ENCODE measurements at places on chromosomes 1 and 21.
A peak's percentile ranks its signal among the peaks of the same experiment; 100 is the strongest.

DNA sequence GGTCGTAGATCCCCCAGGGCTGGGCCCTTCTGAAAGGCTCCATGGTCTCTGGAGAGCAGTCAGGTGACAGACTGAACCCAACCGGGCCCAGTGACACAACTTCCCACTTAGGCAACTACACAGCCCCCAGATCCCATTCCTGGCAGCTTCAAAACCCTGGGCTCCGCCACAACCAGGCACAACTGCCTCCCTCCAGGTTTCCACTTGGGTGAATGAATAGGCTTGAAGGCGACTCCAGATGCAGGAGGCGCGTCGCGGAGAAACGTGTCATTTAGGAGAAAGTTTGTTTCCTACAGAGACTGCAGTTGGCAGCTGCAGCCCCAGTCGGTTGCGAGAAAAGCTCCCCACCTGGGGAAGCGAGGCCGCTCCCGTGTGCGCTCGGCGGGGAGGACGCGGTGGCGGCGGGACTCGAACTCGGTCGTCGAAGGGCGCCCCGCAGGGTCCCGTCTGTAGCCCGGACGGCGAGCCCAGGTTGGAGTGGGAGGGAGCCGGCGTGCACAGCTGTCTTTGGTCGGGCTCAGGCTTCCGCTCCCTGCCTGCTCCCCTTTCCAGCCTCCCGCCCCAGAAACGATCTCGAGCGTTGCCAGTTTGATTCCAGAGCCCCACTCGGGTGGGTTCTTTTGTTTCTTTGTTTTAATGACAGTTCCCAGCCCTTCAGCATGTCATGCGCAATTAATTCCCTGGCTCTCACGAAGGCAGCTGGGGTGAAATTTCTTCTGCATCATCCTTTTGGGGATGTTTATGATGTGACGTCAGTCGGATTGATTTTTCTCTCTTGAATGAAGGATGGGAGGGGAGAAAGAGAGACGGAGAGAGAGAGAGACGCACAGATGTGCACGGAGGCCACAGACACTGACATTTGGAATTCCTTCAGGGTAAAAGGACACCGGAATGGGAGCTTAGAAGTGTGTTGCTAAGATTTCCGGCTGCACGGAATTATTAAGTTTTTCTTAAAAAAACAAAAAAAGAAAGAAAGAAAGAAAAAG is 862 bp upstream of the SGIP1 start:
- peak; percentile 25 for DNase-seq

DNA sequence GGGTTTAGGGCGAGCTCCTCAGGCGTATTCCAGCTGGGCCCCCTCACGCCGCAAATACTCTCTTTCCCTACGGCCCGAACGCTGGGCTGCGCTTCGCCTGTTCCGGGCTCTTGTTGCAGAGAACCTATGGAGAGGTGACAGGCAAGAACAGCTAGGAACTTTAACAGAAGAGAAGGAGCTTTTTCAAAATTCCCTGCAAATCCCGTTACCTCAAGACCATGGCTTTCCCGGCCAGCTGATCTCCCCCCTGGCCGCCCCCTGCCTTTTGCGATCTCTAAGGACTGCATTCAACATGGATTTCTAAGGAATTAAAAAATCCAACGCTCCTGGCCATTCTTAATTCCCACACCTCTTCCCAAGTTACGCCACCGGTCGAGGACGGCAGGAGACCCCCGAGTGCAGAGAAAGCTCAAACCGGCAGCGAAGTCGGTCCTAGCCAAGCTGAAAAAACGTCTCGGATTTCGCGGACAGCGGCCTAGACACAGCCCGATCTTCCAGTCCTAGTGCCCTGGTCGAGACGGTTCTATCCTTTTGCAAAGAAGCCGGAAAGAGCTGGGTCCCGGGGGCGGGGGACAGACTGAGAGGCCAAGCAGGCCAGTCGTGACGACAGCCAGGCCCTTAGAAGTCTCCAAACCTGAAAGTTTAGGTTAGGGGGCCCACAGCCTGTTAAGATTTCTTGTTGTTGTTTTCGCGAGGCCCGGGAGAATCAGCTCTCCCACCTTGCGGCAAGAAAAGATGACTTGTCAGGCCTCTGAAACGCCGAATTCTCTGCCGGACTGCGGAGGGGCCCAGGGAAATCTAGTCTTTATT is 1.1 kb upstream of the TBX15 start:
- DNase-seq: no peak

DNA sequence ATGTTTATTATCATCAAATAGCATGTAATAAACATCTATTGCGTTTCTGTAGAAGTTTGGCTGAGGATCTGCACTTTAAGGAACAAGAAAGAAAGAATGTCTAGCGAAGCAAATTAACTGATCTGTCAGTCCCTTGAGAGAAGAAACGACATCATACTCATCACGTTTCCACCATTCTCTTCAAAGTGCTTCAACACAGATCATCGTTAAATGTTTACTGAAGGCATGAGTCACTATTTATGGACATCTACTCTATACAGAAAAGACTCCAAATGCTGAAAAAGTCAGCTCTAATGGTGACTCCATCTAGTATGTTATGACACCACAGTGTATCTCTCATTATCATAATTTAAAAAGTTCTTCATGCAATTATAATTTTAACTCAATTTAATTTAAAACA is 369.1 kb downstream of the RGS7 start:
- no peak for DNase-seq

DNA sequence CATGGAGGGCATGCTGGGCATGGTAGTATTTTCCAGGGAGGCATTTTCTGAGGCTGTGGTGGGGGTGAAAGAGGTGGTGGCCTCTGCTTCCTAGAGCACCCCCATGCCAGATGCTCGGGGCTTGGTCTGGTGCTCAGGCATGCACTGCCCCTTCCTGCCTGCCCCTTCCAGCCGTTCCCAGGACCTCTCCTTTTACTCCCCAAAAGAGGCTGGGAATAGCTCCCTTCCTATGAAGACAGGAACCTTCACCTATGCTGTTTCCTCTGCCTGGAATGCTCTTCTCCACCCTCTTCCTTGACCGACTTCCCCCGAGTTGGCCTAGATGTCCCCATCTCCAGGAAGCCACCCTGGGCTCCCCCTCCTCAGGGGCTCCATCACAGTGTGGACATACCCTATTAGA is 9.1 kb downstream of the EDN2 start:
- DNase-seq: no peak

GRCh38 chr21:23016617-23017016 is 2018.4 kb downstream of the NCAM2 start:
- DNase-seq: no peak
